ENCODE measurements at places on chromosomes 2 and 18.

DNA sequence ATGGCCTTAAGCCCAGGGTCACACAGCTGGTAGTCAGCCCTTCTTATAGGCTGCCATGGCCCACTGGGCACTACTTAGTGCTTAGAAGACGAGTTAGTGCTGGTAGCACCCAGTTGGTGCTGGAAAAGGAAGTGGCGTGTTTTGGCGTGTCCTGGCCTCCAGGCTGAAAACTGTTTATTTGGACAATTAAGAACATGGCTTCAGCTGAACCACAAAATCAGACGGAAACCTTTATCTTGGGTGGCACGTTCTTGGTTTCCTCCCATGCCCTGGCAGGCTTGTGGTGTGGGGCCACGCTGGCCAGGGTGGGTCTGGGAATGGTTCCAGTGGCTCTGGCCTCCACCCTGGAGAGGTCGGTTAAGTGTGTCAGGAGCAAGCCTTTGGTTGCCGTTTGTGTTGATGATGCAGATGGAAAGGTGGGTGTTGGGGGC lies 141.5 kb upstream of the HAAO start:
- DNase-seq: no peak

DNA sequence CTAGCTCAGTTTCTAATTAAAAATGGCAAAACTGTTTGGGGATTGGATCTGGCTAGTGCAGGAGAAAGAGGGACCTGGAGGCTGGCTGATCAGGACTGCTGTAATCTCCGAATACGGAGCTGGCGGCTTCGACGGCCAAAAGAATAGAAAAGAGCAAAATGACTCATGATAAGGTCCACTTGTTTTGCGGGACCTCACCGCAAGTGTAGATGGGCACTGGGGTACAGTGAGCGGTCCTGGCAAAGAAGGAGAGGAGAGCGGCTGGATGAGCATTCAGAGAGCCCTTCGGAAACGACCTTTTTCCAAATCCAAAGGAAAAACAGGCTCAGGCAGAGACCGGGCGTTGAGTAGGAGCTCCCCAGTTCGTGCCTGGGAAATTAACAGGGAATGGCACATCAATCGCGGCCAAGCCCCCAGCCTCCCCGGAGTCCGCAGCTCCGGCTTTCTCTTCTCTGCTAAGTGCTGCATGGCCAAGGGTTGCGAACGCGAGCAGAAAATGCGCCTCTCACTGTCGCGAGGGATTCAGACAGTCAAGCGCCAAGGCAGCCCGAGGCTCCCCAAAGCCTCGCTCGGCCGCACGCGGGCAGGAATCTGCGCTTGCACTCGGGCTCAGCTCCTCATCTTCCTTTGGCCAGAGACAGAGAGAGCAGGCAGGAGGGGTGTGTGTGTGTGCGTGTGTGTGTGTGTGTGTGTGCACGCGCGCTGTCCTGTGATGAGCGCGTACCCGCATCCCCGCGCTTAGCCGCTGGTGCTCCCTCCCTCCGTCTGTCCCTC lies 1.8 kb downstream of the DCC start:
- DNase-seq: no peak

- no peak for DNase-seq
Observed at GRCh38 chr18:22344445-22344844, 73.3 kb downstream of the CTAGE1 start.

DNA sequence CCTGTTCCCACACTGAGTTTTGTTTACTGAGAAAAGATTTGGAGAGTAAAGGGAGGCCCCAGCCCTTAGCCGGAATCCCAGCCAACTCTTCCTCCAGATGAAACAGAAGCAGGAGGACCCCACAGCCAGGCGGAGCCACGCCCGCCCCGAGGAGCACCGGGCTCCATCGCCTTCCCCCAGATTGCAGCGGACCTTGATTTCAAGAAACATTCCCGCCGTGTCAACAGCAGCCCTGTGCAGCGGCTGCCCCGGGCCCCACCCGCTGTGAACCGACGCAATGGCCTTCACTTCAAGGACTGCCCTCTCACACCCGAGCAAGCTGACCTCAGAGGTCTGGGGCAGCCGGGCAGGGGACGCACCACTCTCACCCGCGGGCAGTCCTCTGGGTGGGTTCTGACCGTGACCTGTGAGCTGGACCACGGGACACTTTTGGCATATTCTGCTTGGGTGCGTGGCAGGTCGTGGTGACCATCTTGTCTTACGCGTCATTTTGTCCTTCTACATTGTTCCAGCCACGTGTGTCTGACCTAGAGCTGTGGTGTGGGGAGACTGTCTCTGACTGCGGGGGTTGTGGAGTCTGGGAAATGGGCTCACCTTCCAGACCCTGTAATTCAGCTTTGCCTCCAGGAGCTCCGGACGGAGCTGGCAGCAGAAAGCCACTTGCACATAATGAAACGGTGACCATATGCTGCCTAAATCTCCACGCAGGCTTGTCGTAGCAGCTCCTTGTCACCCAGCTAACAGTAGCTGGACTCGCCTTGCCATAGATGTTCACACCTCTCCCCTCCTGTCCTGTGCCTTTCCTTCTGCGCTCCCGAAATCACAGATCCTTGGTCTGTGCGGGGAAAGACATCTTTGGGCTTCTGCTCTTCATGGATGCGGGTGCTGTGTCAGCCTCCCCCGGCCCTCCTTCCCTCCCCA lies 32.0 kb upstream of the INHBB start:
- DNase-seq: no peak

- DNase-seq: no peak
Observed at GRCh38 chr18:53784253-53784652, 440.2 kb downstream of the MBD2 start.

- DNase-seq: no peak
Observed at GRCh38 chr2:100895402-100895801, 75.5 kb downstream of the NPAS2 start.

DNA sequence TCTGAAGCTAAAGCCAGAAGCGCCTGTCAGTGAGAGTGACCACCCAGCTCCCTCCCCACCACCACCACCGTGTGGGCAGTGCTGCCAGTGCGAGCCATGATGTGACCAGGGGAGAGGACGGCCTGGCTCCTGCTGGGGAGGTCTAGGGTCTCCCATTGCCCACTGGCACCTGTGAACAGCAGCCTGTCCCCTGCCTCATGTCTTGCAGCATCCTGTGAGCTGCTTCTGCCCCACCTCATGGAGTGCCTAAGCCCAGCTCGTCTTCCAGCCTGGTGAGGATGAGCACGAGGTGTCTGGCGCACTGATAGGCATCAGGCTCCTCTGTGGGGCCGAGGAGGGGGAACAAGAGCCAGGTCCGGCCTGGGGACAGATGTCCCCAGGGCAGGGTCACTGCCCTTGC lies 61.4 kb downstream of the FAM168B start:
- DNase-seq: no peak

DNA sequence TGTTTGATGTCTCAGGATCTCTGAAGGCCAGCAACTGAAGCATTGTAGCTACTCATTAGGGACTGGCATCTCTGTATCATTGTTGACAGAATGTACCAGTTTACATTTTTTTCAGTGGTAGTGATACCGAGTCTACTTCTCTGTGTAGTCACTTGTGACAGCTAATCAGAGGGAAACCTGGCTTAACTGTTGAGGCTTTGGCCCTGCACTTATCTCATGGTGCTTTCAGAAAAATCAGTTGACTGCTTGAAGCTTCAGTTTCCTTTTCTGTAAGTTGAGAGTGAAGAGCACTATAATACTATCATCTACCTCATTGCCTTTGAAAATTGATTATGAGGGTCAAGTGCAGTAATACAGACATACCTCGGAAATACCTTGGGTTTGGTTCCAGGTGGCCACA lies 90.0 kb downstream of the COMMD1 start:
- no peak for DNase-seq

DNA sequence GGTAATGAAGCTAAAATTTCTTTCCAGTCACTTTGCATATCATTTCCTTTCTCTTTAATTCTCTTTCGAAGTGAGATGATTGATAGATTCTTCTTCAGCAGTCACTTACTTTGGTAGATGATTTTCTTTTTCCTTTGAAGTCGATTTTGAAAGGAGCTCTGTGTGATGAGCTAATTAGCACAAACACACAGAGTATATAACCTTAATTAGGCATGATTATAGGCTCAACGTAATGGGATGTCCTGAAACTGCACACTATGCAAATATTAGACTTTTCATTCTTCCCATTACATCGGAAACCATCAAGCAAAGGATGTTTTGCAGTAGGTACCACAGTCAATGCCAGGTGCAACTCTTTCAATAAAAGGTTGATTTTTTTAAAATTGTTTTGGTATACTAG lies 6.4 kb upstream of the CTLA4 start:
- DNase-seq: no peak

DNA sequence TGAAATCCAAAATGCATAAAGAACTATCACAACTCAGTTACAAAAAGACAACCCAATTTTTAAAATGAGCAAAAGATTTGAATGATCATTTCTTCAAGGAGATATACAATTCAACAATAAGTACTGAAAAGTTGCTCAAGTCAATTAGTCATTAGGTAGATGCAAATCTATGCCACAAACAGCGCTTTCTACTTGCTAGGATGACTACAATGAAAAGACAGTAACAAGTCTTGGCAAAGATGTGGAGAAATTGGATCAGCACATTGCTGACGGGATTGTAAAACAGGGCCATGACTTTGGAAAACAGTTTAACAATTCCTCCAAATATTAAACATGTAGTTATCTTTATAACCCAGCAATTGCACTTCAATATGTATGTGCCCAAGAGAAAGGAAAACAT lies 166.3 kb upstream of the MC4R start:
- no peak for DNase-seq

DNA sequence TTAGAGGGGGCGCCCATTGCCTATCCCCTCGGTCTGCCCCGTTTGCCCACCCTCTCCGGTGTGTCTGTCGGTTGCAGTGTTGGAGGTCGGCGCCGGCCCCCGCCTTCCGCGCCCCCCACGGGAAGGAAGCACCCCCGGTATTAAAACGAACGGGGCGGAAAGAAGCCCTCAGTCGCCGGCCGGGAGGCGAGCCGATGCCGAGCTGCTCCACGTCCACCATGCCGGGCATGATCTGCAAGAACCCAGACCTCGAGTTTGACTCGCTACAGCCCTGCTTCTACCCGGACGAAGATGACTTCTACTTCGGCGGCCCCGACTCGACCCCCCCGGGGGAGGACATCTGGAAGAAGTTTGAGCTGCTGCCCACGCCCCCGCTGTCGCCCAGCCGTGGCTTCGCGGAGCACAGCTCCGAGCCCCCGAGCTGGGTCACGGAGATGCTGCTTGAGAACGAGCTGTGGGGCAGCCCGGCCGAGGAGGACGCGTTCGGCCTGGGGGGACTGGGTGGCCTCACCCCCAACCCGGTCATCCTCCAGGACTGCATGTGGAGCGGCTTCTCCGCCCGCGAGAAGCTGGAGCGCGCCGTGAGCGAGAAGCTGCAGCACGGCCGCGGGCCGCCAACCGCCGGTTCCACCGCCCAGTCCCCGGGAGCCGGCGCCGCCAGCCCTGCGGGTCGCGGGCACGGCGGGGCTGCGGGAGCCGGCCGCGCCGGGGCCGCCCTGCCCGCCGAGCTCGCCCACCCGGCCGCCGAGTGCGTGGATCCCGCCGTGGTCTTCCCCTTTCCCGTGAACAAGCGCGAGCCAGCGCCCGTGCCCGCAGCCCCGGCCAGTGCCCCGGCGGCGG lies 1.7 kb downstream of the MYCN start:
- no peak for DNase-seq

DNA sequence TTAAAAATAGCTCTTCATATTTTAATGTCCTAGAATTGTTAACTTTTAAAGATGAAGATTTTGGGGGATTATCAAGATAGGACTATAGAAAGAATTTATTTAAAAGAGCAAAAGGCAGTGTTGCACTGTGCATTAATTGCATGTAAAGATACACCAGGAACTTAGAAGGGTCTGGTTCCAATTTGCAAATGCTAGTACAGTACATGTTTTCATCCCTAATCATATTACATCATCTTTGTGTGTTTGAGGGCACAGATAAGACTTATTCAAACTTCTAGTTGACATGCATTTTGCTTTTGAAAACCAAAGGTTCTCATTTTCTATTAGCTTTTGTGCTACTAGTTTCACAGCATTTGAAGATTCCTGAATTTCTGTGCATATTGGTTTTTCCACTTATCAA lies 231.7 kb upstream of the LYPD1 start:
- no peak for DNase-seq

- DNase-seq: no peak
Observed at GRCh38 chr18:26421931-26422330, 126.4 kb downstream of the KCTD1 start.

DNA sequence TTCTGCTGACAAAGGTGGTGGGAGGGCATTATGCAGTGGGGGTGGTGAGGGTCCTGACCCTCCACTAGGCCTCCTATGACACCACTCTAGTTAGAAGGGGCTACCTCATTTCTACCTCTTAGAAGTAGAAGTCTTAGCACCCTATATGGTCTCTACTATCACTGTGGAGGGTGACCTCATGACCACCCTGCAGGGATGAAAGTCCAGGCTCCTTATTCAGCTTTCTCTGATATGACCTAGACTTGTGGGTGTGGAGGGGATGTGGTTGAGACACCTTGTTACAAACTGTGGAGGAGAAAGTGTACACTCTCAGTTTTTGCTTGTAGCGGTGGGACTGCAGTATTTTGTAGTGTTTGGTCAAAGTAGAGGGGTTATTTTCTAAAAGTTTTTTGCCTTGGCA lies 18.6 kb downstream of the TMEM182 start:
- DNase-seq: no peak

All from effector CD4-positive, alpha-beta T cell (primary cell).